ENCODE measurements at places on chromosomes 16 and 17.

- no peak for DNase-seq
Measured at GRCh38 chr17:37118366-37119137, 169.8 kb downstream of the AATF start.

GRCh38 chr17:81553616-81554181 lies 1.5 kb upstream of the FAAP100 start:
- no peak for DNase-seq

- no peak for DNase-seq
Measured at GRCh38 chr17:8797621-8798175, 1.5 kb downstream of the MFSD6L start.

DNA sequence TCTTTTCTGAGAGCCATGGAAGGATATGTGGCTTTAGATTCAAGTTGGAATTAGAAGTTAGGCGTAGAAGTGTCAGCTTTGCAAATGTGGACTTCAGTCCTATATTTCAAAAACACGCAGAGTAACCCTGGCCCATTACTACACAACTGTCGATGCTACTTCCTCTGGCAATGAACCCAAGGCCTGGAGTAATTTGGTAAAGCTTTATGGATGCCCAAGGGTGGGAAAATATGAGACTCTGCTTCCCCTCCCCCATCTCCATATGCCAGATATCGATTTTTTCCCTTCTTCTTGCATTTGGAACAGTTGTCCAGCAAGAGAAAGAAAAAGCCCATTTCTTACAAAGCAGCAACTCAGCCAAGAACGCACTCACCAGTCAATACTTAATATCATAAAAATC lies 2.9 kb upstream of the MAP1LC3B start:
- no peak for DNase-seq

- DNase-seq, result no peak
Measured at GRCh38 chr16:35862242-35862641, 2402.8 kb downstream of the TP53TG3F start.

- DNase-seq, result no peak
Measured at GRCh38 chr16:53911513-53911912, 207.6 kb downstream of the FTO start.

- DNase-seq, result no peak
Measured at GRCh38 chr16:69428652-69429051, 4.2 kb downstream of the CYB5B start.

GRCh38 chr16:56517206-56517605 lies 2.6 kb downstream of the BBS2 start:
- DNase-seq, result no peak

DNA sequence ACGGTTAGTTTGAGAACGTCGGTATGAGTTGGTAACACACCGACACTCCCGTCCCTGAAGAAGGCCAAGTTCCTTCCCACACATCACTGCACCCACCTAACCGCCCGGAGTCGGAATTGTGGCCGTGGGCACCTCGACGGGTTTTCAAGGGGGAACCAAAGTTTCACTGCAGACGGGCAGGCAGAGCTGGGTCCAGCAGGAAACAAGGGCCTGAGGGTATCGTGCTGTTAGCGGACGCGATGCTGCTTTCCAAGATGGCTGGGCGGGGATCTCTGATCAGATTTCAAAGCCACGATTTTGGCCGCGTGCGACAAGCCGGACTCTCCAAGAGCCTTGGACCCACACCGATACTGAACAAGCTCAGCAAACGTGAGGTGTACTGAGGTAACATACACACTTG lies 82.3 kb upstream of the DOC2B start:
- DNase-seq, result no peak

DNA sequence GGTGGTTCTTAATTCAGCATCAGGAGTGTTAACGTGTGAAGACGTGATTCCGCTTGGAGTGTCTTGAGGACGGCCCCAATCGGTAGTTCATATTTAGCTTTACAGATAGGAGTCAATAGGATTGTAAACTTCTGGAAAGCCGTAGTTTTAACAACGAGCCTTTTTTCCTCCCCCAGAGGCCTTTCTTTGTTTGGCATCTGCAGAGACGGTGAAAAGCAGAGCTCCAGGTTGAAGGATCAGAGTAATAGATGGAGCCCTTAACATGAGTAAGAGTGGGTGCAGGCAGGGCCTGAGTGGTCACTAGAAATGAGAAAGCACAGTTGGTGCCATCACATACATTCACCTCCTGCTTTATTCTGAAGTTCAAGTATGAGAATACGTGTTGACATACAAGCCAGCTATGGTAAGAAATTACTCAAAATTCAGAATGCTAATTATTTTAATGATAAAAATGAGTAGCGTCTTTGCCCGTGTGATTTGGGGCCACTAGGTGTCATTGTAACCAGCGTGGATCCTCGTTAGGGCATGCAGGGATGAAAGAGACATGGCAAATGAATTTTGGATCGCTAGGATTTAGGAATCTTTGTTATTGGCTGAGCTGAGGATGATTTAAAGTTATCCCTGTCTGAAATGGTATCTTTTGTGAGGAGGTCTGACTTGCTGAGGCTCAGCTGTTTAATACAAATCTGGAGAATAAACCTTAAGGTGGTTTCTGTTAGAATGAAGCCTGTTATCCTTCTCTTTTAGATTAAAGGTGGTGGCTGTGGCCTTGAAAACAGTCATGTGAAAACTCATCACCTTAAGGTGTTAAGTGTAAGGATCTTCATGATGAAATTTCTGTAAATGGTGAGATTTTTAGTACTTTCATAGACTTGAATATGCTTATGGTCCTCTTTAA lies 18.6 kb downstream of the PRCD start:
- no peak for DNase-seq

DNA sequence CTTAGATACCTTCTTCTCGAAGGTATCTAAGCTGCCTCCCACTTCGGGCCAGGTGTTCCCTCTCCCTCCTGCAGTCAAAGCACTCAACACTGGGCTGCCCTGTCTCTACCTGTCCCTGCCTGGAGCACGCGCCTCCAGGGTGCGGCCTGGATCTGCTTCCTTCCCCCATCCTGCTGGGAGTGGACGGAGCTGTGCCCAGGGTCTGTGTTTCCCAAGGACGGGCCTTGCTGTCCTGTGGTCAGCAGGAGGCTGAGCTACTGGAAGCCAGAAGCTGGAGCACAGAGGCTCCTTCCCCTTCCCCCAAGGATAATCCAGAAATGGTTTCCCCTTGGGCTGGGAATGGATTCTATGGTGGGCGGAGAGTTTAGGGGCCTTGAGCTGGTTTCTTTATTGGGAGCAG lies 16.7 kb downstream of the LLGL2 start:
- no peak for DNase-seq

- DNase-seq, result no peak
Measured at GRCh38 chr17:39487946-39488345, 26.7 kb downstream of the CDK12 start.

DNA sequence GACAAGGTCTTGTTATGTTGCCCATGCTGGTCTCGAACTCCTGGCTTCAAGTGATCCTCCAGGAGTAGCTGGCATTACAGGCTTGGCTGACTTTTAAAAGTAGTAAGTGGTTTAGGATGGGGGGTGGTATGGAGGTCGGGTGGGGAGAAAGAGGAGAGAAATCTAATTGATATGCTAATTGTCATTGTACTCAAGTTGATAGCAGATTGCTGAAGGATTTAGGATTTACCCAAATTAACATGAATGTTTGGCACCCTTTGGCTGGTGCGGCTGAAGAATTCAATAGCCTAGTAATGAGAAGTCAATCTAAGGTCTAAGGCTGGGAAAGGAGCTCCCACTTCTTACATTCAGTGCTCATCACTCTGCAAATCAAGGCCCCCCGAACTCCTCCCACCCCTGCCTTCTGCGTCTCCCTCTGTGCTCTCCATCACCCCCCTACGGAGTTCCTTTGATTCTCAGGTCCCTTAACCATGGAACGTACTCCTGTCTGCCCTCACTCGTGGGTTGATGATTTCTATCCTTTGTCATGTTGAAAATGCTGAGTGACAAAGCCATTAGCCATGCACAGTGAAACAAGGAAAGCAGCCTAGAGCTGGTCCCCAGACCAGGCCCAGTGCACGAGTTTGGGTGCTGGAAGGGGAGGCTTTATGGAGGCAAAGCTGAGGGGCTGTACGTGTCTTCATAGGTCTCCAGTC lies 17.3 kb downstream of the CDH13 start:
- no peak for DNase-seq

DNA sequence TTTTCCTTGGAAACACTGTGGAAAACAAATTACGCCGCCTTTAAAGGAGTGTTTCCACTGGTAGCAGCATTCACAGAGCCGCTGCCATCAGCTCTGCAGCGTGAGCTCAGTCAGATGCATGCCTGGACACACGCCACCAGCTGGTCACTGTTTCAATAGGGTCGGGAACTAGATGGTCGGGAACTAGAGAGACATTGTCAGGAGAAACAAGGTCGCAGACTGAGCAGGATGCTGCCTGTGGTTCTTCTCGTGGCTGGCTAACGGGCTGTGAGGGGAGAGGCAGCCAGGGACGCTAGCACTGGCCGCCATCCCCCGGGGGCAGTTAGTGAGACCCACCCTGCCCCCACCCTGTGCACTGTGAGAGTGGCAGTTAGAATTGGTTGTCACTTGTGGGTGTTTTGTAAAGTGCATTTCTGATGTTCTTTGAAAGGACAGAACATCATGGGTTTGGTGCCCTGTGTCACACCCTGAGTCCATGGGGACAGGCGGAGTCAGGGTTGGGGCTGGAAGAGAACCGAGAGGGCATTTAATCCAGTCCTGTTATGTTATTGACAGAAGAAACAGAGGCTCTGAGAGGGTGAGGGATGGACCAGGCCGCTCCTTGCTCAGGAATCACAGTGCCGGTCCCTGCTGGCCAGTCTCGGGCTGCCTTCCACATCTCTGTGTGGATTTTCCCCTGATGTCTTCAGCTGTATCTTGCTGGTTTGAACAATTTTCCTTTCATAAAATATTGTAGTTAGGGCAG lies 86.3 kb downstream of the SPECC1 start:
- DNase-seq, result no peak

DNA sequence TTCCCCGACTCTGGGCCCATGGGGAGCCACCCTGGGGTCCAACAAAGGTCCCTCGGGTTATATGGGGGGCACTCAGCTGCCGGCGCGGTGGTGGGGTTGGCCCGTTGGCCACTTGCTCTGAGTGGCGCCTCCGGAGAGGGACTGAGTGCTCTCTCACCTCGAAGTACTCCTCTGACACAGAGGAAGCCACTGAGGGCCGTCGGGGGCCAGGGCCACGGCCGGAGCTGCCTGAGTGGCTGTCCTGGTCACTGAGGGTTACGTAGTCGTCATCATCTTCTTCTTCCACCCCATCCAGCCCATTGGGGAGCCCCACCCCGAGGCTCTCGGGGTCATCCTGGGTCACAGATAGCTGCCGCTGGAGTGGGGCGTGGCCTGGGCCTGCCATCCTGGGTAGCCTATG lies 25.7 kb downstream of the SLC5A10 start:
- DNase-seq, result no peak

DNA sequence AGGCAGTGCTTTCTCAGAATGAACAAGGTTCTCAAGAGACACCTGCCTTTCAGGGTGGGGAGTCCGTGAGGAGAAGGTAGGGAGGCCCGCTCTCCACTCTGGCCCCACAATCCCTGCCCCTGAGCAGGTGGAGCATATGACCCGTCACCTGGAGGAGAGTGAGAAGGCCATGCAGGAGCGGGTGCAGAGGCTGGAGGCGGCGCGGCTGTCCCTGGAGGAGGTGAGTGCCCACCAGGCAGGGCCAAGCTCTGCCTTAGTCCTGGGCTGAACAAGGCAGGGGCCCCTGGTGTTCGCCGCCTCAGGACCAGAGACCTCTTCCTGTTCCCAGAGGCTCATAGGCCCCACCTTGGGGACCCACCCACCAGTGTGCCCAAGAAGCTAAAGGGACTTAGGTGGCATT lies 2.5 kb upstream of the RAC3 start:
- no peak for DNase-seq

DNA sequence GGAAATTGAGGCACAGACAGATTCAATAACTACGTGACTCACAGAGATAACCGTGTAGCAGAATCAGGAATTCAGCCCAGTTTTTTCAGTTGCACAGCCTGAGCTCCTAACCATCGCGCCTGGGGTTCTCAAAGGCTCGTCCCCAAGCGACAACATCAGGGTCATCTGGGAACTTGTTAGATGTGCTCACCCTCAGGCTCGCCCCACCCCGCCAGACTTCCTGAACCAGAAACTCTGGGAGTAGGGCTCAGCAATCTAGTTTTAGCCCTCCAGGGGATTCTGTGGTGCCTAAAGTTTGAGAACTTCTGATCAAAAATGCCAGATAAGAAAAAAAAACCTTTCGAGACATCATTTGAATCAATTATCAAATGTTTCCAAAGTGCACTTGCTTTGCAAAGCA lies 559.8 kb downstream of the WWOX start:
- no peak for DNase-seq

DNA sequence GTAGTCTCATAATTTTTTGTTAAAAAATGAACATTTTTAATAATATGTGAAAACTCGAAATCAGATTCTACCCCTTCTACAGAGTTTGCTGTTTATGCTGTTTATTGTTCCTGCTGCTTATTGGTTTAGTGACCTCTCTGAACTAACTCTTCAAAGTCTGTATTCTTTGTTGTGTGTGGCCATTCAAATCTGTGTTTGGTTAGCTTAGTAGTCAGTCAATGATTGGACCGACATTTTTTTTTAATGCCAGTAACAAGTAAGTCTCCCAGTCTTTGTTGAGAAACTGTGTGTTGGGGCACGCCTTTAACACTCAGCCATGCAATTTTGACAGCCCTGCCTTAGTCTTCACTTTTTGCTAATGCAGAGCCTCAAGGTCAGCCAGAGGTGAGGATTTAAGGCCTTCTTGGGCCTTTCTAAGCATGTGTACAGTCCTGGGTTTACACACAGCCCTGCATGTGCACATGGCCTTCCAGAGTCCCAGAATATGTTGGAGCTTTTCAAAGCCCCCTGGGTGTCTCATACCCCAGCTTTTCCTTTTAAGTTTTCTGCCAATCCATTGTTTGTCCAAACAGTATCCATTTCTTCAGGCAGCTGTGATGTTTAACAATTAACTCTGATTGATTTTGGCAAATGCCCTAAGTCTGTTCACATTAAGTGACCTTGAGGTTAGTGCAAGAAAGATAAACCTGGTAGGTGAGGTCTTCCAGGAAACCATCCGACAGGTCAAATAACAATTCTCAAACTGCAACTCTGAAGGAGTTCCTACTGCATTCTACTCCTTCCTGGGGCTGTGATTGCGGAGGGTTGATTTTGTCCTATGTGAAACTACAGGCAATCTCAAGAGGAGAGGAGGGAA lies 389.3 kb downstream of the PMP22 start:
- DNase-seq, result no peak

- DNase-seq, result no peak
Measured at GRCh38 chr17:38911081-38911730, 14.2 kb upstream of the LASP1NB start.

GRCh38 chr17:79566251-79566955 lies 44.4 kb downstream of the RBFOX3 start:
- DNase-seq, result no peak

GRCh38 chr17:44915862-44916780 lies 821 bp upstream of the GFAP start:
- no peak for DNase-seq

- DNase-seq, result no peak
Measured at GRCh38 chr17:66949501-66949900, 15.0 kb upstream of the CACNG4 start.

DNA sequence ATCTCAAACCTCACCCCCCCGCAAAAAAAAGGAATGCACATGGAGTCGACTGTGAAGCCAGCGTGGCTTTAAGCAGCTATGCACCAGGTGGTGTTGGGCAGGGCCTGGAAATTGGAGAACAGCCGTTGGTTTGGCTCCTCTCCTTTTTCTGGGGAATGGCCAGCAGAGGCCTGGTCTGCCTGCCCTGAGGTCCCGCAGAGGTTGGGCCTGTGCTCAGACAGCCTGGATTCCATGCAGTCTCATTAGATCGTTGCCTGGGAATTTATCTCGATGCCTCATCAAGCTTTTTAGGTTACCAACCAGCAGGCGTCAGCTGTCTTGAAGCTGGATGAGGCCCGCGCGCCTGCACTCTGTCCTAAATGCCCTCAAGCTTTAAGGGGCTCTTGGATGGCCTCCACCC lies 9.8 kb downstream of the SLC12A3 start:
- no peak for DNase-seq

GRCh38 chr16:30837904-30838303 lies 50.9 kb upstream of the ZNF629 start:
- DNase-seq, result no peak
